T-cell (primary cell): ENCODE measurements at places on chromosomes 4 and X.

GRCh38 chr4:173370130-173370476, 651 bp upstream of the SAP30 start:
- no peaks in the 10 kb centered on the region for H3K27me3 ChIP-seq
- DNase-seq = peak; percentile 70
- H3K36me3 ChIP-seq = no peaks in the 10 kb centered on the region
- H3K27ac ChIP-seq = peak overlapping the region; percentile 60
- H3K4me3 ChIP-seq = peak overlapping the region; percentile 95

GRCh38 chrX:39823854-39824253, 273.9 kb downstream of the BCOR start:
- no peak for DNase-seq
- no peaks in the 10 kb centered on the region for H3K36me3 ChIP-seq
- H3K27me3 ChIP-seq = peaks cover 20% of the 10 kb centered on the region
- H3K4me1 ChIP-seq = peaks cover 13% of the 10 kb centered on the region
- no peak overlapping the region for H3K27ac ChIP-seq

- peaks cover 8% of the 10 kb centered on the region for H3K4me1 ChIP-seq
- peaks cover 31% of the 10 kb centered on the region for H3K36me3 ChIP-seq
- H3K27me3 ChIP-seq = no peaks in the 10 kb centered on the region
Measured at GRCh38 chr4:1216869-1217294, 32.0 kb downstream of the CTBP1 start.

GRCh38 chr4:47500776-47501175, 15.7 kb downstream of the ATP10D start:
- H3K4me3 ChIP-seq = no peak overlapping the region
- no peaks in the 10 kb centered on the region for H3K4me1 ChIP-seq
- DNase-seq = no peak
- H3K36me3 ChIP-seq = no peaks in the 10 kb centered on the region
- H3K27me3 ChIP-seq = no peaks in the 10 kb centered on the region

GRCh38 chr4:23966725-23967124, 76.9 kb upstream of the PPARGC1A start:
- no peak overlapping the region for H3K27ac ChIP-seq
- H3K4me3 ChIP-seq = no peak overlapping the region
- H3K27me3 ChIP-seq = no peaks in the 10 kb centered on the region
- no peaks in the 10 kb centered on the region for H3K36me3 ChIP-seq
- DNase-seq = no peak

- H3K27ac ChIP-seq = no peak overlapping the region
- H3K4me3 ChIP-seq = no peak overlapping the region
- H3K27me3 ChIP-seq = no peaks in the 10 kb centered on the region
- DNase-seq = no peak
- no peaks in the 10 kb centered on the region for H3K36me3 ChIP-seq
Measured at GRCh38 chrX:123830309-123830708, 29.5 kb upstream of the XIAP start.

DNA sequence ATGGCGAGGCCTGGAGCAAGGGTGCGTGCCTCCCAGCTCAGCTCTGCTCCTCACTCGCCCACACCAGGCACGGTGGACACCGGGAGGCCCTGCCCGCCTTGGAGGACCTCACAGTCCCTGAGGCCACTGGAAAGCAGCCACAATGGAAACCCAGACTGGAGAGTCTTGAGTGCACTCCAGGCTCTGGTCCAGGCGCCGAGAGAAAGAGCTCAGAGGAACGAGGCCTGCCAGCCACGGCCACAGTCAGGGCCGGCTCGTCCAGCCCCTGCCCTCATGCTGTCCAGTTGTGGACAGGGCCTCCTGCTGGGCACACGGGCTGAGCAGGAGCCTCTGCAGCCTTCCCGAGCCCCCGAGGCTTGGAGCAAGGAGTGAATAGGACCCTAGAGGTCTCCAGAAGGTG, 53.3 kb upstream of the GRPEL1 start:
- no peak for DNase-seq
- no peak overlapping the region for H3K4me3 ChIP-seq
- no peaks in the 10 kb centered on the region for H3K36me3 ChIP-seq
- H3K4me1 ChIP-seq = no peaks in the 10 kb centered on the region

GRCh38 chr4:99144070-99144469, at the start of gene ADH4:
ADH4 (minus strand) TSS chr4:99144297; CDS start chr4:99144222, 75 bp downstream.
- H3K4me1 ChIP-seq = no peaks in the 10 kb centered on the region
- no peak for DNase-seq
- no peaks in the 10 kb centered on the region for H3K36me3 ChIP-seq
- H3K27me3 ChIP-seq = no peaks in the 10 kb centered on the region
- no peak within 1 kb of the TSS for H3K4me3 ChIP-seq

GRCh38 chr4:149801416-149801815, 14.2 kb downstream of the IQCM start:
- DNase-seq = no peak
- H3K27ac ChIP-seq = no peak overlapping the region
- H3K4me1 ChIP-seq = no peaks in the 10 kb centered on the region
- H3K4me3 ChIP-seq = no peak overlapping the region
- no peaks in the 10 kb centered on the region for H3K36me3 ChIP-seq
- no peaks in the 10 kb centered on the region for H3K27me3 ChIP-seq
